ENCODE measurements at places on chromosomes 11 and 22.

GRCh38 chr11:74185695-74186094, 14.6 kb downstream of the PPME1 start:
- DNase-seq: no peak

- no peak for DNase-seq
Observed at GRCh38 chr22:37501610-37502341, 15.6 kb upstream of the MFNG start.

DNA sequence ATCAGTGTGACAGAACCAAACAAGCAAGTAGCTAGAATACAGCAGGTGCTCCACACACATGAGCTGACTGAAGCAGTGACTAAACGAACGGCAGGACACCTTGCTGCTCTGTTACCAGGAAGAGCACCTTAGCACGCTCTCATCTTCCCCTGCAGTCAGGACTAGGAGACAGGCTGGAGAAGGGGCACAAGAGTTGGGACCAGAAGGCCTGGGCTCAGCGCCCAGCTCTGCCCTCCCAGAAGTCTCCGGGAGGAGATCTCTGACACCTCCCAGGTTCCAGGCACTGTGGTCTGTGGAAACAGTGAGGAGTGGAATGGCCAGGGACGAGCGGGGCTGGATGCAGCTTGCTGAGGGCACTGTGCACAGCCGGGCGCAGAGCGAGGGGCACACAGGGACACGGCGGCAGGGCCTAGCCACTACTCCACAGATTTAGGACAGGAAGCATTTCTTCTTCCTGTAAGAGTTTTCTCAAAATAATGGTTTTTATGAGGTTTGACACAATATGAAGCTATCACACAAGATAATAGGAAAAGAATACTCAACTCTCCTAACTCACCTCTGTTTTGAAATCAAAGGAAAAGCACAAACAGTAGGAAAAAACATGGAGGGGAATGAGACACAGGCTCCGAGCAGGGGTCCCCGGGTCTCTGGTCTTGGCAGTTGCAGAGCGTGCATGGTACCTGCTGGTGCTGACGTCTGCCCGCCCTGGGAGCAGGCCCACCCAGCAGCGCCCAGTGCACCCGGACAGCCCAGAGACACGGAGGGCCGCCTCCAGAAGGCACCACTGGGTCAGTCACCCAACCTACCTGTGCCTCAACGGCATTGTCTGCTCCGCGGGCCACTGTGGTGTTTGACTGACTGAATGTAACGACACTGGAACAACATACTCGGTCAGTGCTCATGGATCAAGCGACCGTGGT, 67.6 kb downstream of the NCAPD3 start:
- no peak for DNase-seq

DNA sequence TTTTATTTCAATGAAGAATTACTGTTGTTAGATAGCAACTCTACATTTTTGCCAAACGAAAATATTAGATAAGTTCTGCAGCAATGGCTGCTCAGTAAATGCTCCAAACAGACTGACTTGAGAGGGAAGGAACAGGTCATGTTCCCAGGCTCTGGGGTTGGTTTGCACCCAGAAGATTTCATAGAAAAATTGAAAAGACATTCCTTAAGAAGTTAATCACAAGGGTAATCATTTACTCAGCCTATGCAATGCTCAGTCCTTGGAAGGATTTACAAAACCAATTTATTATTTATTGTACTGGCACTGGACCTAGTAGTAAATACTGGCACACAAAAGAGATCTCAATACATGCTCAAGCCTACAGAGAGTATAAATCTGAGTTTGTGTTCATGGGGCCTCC, 179.1 kb upstream of the MTNR1B start:
- no peak for DNase-seq

GRCh38 chr11:47499614-47500013, 50.7 kb upstream of the RAPSN start:
- peak; percentile 46 for DNase-seq

DNA sequence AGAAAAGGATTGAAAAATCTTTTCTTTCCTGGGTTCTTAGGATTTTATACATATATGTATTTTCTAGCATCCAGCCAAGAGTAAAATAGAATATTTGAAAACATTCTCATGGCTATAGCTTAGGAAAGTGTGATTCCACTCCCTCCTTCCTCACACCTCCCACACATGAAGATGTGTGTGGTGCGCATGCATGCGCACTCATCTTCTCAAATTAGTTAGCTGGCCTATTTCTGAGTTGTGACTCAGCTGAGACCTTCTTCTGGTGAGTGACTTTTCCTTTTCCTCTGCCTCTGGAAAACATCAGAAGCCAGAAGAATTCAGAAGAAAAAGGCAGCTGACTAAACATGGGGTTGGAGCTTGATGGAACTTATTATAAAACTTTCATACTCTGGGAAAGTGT, 149.8 kb downstream of the OR4C45 start:
- peak; percentile 7 for DNase-seq

DNA sequence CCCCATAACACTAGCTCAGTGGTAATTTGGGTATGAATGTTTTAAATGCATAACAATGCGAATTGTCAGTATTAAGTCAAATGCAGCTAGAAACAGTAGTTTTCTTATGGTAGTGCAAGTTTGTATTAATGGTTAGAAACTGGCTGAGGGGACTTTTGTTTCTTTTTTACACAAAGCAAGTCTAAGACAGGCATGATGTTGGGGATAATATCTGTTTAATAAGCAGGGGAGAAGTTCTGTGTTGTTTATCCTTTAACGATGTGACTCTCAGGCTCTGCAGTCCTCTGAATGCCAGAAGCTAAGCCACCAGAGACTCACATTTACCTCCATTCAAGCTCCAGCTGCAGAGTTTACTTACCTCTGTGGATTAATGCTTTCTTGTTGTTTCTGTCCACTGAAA, 67.8 kb downstream of the SYT9 start:
- DNase-seq: no peak

- DNase-seq: no peak
Observed at GRCh38 chr11:125494974-125495725, 915 bp downstream of the FEZ1 start.

- DNase-seq: peak; percentile 90
Observed at GRCh38 chr11:61357233-61357893, 4.3 kb downstream of the CYB561A3 start.

GRCh38 chr11:26227301-26227746, 104.6 kb upstream of the ANO3 start:
- DNase-seq: peak; percentile 39

DNA sequence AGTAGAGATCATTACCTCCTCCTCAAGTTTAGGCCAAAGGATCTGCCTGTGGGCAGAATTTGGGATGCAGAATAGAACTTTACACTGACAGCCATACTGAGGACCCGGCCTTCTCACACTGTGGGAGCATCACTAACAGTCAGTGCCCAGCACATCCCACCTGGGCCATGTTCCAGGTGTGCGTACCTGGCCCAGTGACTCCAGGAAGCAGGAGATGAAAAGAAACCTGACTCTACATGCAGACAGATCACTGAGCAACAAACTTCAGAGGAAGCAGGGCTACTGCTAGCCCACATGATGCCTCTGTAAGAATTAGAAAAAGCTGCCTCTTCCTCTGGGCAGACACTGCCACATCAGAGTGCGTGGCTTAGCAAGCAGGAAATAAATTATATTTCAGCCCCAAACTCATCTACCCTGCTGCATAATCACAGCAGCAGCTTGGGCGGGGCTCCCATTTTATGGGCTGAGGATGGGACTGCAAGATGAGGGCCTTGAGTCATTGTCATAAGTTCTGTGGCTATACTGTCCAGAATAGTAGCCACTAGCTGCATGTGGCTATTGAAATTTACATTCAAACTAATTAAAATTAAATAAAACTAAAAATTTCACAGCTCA, 6.0 kb upstream of the LMO2 start:
- peak; percentile 36 for DNase-seq

DNA sequence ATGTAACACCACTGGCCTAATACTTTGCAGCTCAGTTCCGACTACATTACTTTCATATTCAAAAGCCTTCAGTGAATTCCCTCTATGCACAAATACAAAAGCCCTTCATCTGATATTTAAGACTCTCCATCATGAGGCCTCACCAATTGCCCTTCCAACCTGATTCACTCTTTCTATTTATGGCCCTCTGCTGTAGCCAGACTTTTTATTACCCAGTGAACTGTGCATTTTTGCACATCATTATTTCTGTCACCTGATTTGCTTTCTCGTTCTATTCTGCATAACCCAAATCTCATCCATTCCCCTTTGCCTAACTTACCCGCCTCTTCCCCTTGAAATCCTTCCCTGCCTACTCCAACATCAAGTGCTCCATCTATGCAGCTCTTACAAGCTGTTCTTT, 78.3 kb downstream of the BBOX1 start:
- DNase-seq: no peak

DNA sequence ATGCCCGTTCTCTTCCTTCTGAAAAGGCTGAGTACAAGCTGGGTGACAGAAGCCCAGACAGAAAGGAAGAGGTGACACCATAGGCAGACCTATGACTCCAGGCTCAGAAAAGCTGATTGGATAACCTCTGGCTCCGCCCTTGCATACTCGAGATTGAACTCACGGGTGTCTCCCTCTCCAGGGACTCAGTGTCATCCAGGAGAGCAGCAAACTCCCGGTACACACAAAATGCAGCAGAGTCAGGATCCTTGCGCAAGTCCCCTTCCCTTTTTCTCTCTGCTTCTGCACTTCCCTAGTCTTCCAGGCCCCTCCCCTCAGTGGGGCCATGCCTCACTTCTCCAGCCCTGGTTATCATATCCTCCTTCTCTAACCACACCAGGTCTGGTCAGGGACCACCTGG, 9.8 kb downstream of the SCN4B start:
- DNase-seq: peak; percentile 78

GRCh38 chr11:64868904-64869570, 9.4 kb downstream of the EHD1 start:
- DNase-seq: no peak

DNA sequence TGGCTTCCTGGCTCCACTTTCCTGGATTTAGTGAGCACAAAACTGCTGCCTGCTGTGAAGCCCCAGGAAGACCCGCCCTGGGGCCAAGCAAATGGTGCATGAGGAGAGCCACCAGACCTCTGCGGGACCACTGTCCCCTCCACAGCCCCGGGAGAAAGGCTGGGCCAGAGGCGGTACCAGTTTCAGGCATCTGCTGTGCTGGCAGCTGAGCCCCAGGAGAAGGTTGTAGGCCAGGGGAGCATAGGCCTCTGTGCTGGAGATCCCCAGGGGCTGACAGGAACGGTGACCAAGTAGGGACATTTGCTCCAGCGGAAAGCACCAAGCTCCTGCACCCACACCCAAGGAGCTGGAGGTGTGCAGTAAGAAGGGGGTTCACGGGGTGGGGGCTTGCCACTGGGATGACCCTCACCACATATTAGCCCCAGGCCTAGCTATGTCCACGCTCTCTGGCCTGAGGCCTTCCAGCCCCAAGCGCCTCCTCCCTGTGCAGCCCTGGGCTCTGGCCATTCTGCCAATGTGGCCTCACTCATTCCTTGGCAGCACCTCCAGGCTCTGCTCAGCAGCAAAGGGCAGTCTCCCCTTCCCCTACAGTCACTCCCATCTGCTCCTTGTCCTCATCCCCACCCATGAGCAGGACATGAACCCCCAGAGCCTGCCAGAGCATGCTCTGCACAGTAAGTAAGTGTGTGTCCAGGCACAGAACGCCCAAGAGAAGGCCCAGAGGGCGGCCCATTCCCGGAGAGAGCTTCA, 24.0 kb upstream of the COMT start:
- no peak for DNase-seq

DNA sequence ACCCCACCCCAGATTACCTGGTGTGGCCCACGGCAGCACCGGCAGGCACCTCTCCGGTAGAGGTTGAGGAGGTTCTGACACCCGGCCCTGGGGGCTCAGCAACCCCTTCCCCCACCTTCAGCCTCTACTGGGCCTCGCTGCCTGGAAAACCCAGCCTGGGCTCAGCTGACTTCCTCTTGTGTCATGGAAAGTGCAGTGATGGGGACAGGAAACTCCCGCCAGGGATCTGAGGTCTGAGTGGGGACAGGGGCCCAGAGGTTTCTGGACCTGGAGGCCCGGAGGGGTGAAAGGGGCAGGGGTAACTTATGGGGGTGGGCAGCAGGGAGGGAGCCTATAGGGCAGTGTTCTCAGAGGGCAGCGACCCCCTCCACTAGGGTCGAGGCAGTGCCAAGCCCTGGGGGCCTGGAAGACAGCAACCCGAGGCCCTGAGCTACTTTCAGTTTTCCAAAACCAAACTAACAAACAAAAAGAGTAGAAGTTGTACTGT, 10.0 kb upstream of the CD5 start:
- DNase-seq: no peak

GRCh38 chr11:74014880-74015279, 6.0 kb upstream of the UCP3 start:
- no peak for DNase-seq

GRCh38 chr11:43947003-43947500, 4.6 kb downstream of the C11orf96 start:
- peak; percentile 16 for DNase-seq

DNA sequence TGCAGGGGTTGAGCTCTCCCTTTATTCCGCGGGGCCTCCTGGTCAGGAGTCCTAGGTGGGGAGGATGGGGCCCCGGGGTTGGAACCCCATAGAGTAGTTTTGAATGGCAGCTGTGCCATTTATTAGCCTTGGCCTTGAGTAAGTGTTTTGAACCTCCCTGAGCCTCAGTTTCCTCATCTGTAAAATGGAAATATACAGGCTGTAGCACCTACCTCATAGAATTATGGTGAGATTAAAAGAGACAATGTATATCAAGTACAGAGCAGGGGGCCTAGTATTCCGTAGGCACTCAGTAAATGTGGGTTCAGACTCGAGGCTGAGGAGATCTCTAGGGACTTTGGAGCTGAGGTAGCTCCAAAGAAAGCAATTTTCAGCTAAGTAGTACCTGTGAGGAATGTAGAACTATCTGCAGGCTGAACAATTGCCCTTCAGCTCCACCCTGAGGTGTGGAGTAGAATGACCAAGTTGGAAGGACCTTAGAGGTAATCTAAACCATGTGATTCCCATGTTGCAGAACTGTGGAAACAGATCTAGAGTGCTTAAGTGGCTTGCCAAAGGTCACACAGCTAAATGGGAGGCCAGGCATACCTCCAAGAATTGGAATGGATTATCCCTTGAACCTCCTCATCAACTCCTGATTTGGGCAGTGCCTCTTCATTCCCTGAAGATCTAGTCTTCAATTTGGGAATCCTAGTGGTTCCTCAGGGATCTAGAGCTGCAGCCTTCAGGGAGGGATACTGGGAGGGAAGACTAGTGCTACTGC, 682 bp downstream of the PGAP2 start:
- peak; percentile 60 for DNase-seq

DNA sequence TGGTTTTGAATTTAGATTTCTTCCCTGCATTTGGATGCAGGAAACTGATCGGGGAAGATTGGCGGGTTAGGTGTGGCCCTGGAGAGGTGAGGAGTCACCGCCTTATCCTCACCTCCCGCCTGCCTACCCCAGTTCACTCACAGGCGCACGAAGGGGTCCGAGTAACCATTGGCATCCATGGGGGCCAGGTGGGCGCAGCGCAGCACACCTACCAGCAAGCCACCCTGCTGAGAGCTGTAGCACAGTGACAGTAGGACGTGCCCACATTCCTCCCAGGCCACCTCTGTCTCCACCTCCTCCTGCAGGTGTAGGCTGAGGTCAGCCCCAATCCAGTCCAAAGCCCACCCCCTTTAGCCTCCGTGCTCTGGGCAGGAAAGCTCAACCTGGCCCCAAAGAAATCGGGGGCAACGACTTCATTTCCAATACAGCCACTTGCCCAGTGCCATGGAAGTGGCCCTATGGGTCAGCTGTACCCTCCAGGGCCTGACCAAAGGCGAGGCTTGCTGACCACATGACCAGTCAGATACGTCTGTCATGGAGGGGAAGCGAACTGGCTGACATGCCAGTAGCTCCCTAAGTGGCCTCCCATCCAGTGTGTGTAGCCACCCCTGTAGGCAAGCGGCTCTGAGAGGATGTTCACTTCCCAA, 6.7 kb downstream of the NDUFV1 start:
- no peak for DNase-seq
